ENCODE measurements at places on chromosomes 11 and 22.

DNA sequence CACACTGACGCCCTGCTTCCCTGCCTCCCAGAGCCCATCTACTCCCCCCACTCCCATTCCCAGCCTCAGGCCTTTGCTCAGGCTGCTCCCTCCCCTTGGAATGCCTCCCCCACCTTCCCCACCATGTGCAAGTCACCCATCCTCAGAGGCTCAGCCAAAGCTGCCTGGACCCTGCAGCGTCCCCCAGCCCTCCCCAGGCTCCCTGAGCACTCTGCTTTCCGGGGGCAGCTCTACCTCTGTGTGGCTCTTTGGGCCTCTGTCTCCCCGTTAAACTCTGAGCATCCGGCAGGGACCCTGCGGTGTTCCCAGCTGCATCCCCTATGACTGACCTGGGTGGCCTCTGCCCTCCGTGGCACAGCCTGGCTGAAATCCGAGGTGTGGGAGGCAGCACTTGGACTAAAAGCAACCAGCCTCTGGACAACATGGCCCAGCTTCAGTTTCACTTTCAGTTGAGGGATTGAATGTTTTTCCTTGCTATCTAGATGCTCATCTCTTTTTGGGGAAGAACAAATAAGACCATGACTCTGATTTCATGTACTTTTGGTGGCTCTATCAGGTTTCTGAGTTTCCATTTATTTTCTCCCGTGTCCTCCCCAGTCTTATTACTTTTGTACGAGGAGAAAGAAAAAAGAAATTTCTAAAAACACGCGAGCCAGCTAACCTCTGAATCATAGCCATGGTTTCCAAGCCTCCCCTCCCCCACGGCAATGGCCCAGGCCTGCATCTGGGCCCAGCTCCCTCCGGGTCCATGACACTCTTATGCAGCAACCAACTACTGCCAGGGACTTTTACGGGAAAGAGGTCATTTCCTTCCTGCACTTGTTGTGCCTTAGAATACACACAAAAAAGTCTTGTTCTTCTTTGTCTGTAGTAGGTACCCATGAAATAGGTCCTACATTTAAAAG lies 3.8 kb downstream of the APOL3 start:
- DNase-seq, result peak; percentile 16

DNA sequence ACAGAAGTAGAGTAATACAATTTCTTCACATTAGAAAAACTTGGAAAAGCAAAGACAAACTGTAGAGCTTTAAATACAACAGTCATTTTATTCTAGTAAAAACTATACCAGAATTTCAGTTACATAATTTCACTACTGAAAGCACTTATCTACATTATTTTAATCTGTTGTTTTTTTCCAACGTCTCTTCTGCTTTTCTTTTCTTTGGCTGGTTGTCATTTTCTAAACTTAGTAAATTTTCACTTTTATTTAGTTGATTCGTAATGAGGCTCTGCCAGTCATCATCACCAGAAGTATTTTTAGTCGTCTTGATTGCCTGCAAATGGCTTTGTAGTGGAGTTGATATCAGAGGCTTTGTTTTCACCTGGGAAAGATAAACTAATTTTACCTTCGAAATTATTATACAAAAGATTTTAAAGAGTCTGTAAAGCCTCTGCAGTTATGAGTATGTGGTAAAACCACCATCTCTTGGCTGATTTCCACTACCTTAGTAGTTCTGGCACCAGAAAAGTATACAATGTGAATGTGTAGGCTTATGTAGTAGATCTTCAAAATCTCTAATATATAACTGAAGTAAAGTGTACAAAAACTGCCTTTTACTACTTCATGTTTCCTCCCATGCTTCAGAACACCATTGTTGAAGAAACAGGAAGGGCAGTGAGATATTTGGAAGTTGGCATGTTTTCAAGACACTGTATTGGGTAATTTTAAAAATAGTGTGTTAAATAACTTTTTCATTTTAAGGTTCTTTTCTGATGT lies 19.2 kb downstream of the EIF3M start:
- peak; percentile 25 for DNase-seq

GRCh38 chr11:44804449-44805437 lies 78.0 kb downstream of the TSPAN18 start:
- no peak for DNase-seq

DNA sequence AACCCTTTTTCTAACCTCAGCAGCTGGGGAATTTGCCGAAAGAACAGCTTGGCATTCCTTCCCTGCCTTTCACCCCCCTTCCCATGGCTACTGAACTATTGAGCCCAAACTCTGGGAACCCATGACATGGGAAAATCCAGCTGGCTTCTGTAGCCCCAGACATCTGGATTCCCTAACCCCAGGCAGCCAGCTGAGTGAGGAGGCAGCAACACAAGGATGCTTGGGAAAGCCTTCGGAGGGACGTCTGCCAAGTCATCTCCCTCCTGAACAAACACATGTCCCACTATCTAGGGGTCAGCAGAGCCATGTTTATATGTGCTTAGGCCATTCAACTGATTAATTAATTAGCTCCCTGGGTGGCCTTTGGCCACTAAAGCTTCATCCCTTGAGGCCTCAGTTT lies 21.6 kb downstream of the LRRC55 start:
- DNase-seq, result no peak

GRCh38 chr11:92978271-92979111 lies 9.0 kb downstream of the MTNR1B start:
- DNase-seq, result no peak

DNA sequence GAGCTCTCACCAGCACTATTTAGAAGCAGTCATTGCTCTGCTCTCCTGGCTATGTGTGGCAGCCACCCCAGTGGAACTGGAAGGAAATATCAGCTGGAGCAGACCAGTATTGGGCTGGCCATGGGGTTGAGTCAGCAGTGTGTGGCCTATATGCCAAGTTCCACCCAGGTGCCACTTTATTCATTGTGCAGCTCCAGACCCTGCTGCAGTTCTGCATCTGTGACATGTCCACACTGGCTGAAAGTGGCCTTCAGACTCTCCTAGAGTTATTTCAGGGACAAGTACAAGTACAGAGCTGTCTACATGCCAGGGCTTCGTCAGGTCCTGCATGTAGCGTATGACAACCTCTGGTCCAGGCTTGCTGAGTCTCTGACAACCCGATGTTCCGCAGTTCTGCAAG lies 55.2 kb downstream of the CABIN1 start:
- no peak for DNase-seq

GRCh38 chr11:22491555-22492225 lies 133.9 kb downstream of the FANCF start:
- DNase-seq, result no peak

- no peak for DNase-seq
These were observed 24.5 kb downstream of the MAP6 start for GRCh38 chr11:75644370-75644769.

DNA sequence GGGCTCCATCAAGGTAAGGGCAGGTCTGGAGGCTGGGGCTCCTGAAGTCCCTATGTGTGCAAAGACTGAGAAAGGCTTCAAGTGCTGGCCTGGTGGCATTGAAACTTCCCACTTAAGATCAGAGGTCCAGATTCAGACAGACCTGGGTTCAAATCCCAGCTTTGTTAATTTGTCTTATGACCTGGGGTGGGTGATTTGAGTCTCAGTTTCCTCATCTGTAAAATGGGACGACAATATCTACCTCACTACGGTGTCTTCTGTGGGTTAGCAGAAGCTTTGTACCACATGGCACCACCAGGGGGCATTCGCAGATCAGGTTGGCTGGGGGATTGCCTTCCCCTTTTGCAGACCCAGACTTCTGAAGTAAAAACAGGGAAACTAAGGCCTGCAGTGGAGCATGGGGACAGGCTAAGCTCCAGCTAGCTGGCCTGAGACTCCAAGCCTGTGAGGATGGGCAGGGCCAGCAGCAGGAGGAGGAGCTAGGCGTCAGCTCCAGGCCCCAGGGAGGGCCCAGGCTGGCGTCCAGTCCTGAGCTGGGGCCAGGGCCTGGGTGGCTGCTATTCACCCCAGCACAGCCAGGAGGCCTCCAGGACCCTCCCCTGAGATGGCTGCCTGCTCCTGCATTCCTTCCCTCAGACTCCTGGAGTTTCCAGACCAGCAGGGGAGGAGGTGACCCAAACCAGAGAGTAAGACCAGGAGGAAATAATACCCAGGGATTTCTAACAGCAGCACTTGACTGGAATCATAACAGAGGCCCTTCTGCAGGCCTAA lies 1.5 kb downstream of the CASTOR1 start:
- peak; percentile 68 for DNase-seq

DNA sequence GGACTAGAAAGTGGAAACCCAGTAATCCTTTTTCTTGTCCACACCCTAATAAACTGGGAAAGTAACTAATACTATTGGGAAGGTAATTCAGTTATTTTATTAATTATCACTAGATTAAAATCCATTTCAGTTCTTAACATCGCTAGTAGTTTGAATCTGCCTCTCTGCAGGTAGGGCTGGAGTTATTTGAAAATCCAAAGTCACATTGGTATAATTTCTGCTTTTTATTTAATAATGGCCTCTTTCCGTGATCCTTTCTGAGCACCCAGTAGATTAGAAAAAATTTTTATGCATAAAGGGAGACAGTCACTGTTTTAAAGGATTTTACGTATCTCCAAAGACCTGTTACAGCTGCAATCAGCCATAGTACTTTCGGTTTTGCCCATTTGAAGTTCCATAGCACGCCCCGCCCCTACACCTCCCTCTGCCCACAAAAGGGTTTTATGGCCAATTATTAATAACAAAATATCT lies 605 bp upstream of the COPB1 start:
- peak; percentile 56 for DNase-seq

- no peak for DNase-seq
These were observed 274.1 kb downstream of the TTC28 start for GRCh38 chr22:28405588-28405987.

DNA sequence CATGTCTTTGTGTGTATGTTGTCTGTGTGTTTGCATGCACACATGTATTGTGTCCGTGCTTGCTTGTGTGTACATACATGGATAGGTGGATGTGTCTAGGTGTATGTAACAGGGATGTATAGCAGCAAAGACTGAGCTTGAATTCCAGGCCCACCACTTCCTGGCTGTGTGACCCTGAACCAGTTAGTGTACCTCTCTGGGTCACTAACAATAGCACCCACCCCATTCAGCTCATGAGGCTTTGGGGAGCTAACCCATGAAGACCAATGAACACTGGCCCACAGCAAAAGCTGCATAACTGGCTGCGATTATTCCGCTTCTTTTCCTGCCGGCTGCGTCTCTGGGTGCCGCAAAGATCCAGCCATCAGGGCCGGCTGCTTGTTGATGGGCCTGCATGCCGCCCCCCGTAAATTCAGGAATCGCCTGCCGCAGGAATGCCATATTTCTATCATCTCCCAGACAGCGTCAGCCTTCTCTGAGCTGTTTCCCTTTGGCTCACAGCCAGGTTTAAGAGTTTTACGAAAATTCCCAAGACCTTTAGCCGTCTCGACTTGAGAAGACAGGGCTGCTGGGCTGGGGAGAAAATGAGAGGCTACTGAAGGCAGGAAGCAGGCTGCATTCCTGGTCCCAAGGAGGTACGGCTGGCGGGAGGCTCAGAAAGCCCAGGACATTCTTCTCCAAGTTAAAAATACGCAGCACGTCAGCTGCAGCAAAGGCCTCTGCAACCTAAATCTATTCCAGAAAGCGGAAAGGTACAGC lies 224.6 kb downstream of the MN1 start:
- DNase-seq, result no peak
